ENCODE measurements at places on chromosomes 5 and 9.

GRCh38 chr5:458547-459353 is 15.8 kb downstream of the EXOC3 start:
- DNase-seq = no peak

GRCh38 chr9:128705051-128705965 is 3.0 kb downstream of the PKN3 start:
- DNase-seq = no peak

DNA sequence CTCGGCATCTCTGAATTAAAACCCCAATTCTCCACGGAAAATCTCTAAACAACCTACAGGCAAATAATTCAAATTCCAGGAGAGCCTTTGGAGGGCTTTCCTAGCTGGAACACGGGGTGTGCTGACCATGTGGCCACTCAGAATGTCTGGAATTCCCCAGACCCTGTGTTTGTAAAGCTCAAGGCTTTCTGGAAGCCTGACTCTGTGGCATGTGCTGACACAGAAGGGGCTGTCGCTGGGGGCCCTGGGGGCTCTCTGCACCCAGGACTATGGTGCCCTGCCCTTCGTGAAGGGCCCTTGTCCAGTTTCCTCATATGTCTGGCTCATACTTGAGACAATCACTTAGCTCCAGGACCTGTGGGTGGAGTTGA is 29.0 kb upstream of the BOD1 start:
- DNase-seq = no peak

- DNase-seq = no peak
Measured at GRCh38 chr5:31235381-31235780, 41.9 kb downstream of the CDH6 start.

- DNase-seq = no peak
Measured at GRCh38 chr5:72378639-72379289, 58.6 kb downstream of the PTCD2 start.

DNA sequence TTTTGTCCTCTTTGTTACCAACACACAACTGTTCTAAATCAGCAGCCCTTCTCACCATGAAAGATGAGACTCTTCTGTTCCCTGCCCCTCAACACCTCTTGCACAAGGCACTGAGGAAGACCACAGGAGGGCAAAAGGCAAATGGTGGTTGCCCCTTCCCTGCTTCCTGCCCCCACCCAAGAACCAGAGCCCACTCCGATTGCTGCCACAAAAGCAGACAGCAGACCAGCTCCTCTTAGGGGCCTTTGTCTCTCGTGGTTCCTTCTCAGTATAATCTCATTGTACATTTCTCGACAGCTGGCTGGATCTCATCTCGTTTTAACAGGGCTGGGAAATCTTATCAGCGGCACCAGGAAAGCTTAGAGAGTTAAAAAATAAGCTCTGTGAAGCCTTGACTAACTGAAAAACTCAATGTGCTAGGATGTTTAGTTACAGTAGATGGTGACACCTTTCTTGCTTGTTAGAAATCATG is 1.1 kb downstream of the MVB12B start:
- no peak for DNase-seq

- DNase-seq = no peak
Measured at GRCh38 chr5:128236334-128236733, 152.8 kb downstream of the SLC12A2 start.

- no peak for DNase-seq
Measured at GRCh38 chr5:91487420-91487819, 104.3 kb upstream of the ARRDC3 start.

GRCh38 chr5:12615141-12615820 is 711.0 kb upstream of the CTNND2 start:
- no peak for DNase-seq

DNA sequence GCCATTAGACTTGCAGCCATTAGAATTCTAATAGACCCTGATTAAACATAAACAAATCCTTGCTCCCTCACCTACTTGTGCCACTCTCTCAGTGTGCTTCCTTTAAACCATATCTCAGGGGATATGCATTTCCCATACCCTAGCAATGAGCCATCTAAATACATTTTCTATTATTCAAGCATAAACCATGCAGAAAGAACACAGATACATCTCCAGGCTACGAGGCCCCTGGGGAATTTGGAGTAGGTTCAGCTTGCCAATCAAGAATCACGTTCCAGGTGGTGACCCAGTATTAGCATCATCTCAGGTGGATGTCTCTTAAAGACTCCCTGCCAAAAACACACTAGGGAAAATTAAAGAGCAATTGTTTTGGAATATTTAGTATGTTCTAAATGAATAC is 93.0 kb upstream of the CCL21 start:
- DNase-seq = no peak

GRCh38 chr9:90975781-90976538 is 174.3 kb downstream of the SYK start:
- DNase-seq = no peak

DNA sequence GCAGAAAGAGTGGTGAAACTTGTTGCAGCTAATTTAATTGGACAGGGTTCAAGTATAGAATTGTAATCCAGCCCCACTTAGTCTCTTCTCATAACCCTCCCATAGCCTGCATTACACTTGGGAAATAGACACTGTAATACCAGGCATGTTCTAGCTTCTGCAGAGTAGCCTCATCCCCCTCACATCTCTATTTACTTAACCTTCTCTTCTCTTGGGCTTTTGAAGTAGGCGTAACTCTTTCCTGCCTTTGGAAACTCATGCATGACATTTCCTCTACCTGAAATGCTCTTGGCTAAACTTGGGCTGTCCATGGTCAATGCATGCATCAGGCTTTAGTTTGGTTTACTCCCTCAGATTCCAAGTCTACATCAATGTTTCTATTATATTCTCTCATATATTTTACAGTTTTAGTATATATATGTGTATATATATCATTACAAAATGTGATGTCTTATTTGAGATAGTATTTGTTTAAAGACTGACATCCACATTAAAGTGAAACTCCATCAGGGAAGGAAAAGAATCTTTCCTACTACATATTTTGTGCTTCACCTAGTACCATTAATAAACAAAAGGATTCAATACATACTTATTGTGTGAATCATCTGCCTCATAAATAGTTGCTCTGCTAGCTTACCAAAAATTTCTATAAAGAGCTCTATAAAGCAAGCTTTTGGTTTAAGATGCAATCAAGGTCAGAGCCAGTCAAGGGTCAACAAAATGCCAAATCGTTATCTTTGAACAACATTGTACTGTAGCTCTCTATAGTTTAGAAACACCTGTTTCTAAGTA is 1158.0 kb downstream of the MAT2B start:
- no peak for DNase-seq

DNA sequence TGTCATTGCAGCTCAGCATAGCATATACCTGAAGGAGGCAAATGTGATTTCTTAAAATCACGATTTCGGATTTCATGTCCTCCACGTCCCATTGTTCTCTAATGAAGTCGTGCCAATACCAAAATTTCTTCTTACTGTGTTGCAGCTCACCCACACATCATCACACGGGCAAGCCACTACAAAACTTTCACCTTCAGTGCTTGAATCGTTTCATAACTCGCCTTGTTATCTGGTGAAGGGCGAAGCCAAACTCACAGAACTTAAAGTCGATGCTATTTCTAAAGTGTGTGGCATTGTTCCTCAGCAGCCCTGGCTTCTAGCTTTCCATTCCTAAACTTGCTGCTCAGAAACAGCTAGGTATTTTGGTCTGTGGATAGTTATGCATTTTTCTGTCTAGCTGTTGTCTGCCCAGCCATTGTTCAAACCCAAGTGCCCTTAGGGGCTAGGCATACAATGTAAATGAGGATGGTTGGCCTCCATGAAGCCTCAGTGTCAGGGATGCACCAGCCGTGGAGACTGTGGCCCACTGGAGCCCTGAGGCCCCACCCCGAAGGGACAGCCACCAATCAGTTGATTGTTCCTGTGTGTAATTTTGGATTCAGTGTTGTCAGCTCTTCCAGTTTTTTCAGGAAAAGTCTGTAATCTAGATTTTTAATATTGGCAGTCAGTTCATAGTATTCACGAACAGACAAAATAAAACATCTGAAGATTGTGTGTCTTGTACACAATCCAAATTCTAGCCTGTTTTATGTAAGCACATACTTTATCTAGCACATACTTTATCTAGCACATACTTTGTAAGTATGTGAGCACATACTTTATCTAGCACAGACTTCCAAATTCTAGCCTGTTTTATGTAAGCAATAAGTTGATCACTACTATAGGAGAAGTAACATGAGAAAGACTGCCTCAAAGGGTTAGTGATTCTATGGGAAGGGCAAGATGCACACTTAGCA is 112.8 kb downstream of the DAPK1 start:
- DNase-seq = no peak

DNA sequence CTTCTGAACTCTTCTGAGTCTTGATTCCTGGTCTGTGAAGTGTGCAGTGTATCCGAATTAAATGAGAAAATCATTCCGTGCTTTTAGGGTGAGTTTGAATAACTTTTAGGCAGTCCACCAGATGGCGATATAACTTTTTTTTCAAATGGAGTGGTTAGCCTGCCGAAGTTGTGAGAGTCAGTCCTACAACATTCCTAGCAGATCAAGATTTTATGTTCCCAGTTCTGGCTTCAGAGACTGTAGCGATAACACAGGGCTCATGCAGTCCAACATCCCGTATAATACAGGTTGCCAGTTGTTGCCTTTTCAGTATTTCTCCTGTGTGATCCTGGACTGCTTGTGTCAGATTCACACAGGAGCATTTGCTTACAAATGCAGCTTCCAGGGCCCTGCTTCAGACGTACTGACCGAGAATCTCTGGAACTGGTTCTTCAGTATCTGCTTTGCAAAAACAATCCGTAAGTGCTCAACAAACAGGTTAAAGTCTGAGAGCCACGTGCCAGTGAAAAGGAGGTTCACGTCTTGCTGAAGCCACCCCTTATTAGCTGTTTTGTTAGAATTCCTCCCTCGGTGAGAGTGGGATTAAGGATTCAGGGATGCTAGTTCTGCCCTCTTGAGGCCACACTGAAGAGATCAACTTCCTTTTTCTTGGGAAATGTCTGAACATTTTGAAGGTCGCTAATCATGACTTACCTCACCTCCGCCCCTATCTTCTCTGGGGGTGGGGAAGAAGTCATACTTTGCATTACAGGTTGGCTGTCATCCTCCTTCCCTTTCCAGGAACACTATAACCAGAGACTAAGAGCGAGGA is 22.8 kb downstream of the SMIM3 start:
- no peak for DNase-seq

- no peak for DNase-seq
Measured at GRCh38 chr5:96243862-96244261, 189.2 kb downstream of the PCSK1 start.

GRCh38 chr5:108508979-108509378 is 127.1 kb upstream of the FBXL17 start:
- DNase-seq = no peak

DNA sequence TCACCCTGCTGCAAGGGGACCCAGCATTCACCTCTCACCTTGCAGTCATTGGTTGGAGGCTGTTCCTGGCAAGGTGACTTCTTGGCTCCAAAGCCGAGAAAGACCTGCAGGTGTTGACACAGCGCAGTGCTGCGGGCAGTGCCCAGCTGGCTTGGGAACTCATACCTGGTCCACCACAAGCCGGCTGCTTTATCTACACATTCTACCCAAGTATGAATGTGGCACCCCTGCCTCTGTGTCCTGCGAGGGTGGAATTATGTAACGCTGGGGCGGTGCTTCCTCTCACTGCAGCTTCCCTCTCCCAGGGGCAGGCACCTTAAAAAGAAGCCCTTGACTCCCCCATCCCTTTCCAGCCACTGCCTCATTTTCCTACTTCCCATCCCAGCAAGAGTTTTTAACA is 2.5 kb upstream of the ZMYND19 start:
- DNase-seq = no peak

DNA sequence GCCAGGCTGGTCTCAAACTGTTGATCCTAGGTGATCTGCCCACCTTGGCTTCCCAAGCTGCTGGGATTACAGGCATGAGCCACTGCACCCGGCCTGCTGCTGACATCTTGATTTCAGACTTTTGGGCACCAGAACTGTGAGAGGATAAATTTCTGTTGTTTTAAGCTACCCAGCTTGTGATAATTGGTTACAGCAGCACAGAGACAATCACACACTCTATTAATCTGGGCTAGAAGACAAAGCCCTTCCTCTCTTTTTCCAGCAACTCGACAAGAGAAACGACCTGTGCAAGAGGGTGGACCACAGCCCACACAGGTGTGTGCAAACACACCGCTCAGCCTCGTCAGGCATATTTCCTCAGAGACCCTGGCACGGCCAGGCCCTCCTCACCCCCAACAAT is 4.5 kb downstream of the ANKRD55 start:
- DNase-seq = no peak

- no peak for DNase-seq
Measured at GRCh38 chr9:98783518-98784226, 12.7 kb downstream of the ANKS6 start.

DNA sequence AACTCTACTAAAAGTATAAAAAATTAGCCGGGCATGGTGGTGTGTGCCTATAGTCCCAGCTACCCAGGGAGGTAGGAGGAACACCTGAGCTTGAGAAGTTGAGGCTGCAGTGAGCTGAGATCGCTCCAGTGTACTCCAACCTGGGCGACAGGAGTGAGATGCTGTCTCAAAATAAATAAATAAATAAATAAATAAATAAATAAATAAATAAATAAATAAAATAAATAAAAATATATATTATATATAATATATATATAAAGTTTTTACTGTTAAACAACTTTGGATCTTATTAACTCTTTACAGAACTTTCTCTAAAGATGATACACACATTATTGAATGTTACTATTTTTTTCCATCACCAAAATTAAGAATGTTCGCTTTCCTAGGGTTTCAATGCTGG is 38.4 kb downstream of the HMGCR start:
- no peak for DNase-seq

DNA sequence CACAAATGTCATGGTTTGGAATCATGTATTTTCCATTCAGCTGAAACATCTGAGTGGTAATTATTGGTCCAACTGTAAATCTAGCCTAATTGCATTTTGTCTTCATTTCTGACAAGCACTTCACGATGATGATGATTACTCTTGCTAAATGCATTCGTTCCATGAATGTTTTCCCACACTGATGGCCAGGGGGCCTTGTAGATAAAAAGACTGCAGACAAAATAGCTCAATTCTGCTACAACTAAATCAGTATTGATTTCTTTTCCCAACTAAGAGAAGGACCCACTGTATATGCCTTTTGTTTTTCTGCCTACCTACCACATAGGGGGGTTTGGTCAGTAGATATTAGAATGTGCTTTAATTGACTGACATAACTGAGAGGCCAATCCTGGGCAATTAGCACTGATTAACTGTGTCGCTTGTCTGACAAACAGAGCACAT is 1351.3 kb upstream of the NUDT12 start:
- DNase-seq = no peak

DNA sequence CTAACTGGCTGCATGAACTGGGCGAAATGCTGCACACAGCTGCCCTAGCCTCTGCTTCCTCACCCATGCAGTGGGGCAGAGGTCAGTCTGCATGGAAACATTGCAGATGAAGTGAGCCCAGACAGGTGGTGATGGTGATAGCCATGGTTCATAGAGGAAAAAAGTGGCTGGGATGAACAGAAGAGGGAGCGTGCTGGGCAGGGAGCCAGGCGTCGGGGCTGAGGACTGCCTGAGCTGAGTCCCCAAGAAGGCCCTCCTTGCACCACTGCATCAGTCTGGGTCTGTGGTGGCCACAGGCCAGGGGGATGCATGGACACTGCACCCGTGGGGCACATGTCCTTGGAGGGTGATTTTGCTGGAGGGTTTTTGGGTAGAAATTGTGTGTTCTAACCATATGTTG is 80.5 kb downstream of the AMBP start:
- no peak for DNase-seq

GRCh38 chr5:61332851-61333320 is 828 bp downstream of the ZSWIM6 start:
- no peak for DNase-seq

Measured in activated naive CD4-positive, alpha-beta T cell (primary cell).